ENCODE measurements at places on chromosomes 11 and 22.

DNA sequence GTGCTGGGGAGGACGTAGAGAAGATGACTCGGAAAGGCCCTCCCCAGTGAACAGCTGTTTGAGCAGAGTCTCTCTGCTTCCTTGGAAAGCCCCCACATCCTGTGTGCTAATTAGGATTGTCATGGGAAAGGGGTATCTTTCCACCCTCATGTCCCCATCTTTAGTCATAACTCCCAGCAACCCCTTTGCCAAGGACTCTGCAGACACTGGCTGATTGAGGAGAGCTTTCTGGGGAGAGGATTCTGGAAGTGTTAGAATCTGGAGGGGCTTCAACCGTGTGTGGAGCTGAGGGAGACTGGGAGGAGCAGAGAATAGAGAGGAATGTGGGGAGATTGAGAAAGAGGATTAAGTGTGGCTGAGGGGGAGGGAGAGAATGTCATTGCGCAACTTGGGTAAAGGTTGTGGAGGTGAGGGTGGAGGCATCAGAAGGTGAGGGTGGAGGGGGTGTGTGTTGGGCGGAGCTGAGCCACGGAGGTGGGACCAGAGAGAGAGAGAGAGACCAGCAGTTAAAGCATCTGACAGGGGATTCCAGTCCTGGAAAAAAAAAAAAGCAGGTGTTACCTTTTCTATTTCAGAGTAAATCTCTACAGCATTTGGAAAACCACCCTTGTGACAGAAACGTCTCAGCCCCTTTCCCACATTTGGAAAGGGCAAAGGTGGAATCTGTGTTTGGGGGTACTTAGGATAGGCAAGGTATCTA is 2.2 kb downstream of the DTX4 start:
- no peak for DNase-seq

- DNase-seq: no peak
These were observed 19.8 kb upstream of the PSMA1 start for GRCh38 chr11:14539982-14540421.

DNA sequence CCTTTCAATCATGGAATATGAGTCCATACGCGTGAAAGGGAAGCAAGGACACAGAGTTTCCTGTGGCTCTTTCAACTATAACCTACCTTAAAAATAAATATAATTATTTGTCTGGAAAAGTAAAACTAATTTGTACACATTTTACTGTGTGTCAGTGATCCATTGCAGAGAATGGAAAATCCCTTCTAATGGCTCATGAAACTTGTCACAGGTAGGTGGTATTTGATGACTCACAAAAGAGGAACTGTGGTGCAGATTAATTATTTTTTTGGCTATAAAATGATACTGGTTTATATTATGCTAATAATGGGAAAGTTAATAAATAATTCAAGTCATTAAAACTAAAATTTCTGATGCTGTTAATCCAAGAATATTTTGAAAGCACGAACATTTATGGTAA is 792.2 kb downstream of the METTL15 start:
- no peak for DNase-seq

GRCh38 chr11:24637520-24637919 is 140.7 kb downstream of the LUZP2 start:
- DNase-seq: no peak

GRCh38 chr22:30636226-30637077 is 871 bp downstream of the SLC35E4 start:
- DNase-seq: no peak

DNA sequence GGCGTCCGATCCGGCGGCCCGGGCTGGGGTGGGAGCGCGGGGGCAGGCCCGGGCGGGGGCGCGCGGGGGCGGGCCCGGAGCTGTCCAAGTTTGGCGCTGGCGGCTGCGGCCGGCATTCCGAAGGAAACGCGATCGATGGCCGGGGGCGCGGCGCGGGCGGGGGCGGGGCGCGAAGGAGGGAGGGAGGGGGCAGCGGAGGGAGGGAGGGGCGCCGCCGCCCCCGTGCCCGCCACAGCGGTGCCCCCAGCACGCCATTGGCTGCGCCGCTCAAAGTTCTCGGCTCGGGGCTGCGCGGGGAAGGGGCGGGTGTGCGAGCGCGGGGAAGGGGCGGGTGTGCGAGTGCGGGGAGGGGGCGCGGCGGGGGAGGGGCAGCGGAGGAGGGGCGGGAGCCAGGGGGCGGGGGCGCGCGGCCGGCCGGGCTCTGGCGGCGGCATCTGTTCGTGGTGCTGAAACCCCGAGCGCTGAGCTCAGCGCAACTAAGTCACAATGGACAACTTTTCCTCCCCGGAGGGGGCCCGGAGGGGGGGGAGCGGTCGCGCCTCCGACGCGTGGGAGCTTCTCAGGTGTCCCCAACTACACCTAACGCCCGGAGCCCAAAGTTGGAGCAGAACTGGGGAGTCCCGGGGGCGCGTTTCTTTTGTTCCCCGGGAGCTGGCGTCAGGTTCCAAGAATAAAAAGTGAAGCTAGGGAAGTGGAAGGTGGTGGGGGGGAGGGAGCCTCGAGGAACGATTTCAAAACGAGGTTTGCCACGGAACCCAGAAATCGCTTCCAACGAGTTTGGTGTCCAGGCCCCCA is 2.2 kb downstream of the PHF21B start:
- DNase-seq: no peak

- DNase-seq: no peak
These were observed 499 bp downstream of the LRRC56 start for GRCh38 chr11:537622-538430.

- no peak for DNase-seq
These were observed 115.9 kb downstream of the C11orf65 start for GRCh38 chr11:108351468-108351867.

GRCh38 chr11:110027627-110028371 is 65.4 kb upstream of the ZC3H12C start:
- DNase-seq: no peak

GRCh38 chr22:46660604-46661201 is 40.5 kb downstream of the GRAMD4 start:
- DNase-seq: no peak

DNA sequence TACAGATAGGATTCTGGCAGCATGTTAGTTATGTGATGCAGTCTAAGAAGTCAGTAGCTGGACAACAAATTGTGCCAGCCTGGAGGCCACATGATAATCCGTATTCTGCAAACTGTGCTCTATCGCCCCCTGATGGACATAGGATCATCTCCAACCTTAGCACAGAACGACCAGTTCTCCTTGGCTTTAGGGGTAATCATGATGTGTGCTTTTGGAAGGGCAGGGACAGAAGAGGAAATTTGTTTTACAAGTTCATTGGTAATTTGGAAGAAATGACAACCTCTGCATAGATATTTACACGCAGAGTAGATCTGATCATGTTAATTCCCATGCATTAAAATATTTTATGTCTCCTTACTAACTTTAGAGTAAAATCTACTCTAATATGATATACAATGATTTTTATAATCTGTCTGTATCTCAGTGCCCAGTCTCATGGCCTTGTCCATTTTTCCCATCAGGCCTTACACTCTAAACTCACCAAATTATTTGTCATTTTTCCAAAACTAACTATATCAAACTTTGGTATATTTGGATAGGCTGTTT is 12.1 kb downstream of the OR10D3 start:
- no peak for DNase-seq

GRCh38 chr22:34878171-34878570 is 187.8 kb upstream of the ISX start:
- no peak for DNase-seq

- DNase-seq: no peak
These were observed 3.3 kb downstream of the PHOX2A start for GRCh38 chr11:72240461-72241290.

GRCh38 chr22:24153353-24153752 is 27.9 kb upstream of the SUSD2 start:
- no peak for DNase-seq

GRCh38 chr11:45410391-45411227 is 124.5 kb upstream of the SYT13 start:
- no peak for DNase-seq

DNA sequence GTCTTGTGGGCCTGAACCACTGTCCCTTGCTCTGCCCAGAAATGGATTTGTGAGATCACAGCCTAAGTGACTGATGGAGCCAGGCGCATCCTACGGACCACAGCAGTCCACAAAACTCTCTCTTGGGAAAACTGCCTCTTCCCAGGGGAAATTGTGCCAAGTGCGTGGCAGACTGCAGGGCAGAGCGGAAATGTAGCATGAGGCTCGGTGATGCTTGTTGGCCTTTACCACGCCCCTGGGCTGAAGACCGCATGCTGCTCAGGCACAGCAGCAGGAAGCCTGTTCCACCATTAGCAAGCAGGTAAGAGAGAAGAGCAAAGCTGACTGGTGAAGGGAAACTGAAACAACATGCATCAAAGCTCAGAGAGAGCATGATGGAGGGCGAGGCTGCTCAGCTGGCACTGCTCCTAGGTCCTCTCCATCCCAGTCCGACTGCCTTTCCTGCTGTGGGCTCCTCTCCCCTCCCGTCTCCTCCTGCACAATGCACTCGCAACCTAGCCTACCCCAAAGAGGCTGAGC is 26.5 kb upstream of the SCARF2 start:
- peak; percentile 26 for DNase-seq

DNA sequence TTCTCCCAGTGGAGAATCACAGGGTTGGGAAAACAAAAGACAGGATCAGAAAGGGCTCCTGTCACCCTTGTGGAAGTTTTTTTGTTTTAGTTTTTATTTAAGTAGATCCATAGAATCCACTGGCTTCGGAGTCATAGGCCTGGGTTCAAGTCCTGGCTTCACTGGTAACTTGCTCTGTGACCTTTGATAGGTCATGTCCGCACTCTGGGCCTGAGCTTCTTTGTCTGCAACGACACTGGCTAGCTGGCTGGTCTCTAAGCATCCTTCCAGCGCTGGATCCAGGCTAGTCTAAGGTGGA is 1.4 kb downstream of the ZFTA start:
- no peak for DNase-seq

DNA sequence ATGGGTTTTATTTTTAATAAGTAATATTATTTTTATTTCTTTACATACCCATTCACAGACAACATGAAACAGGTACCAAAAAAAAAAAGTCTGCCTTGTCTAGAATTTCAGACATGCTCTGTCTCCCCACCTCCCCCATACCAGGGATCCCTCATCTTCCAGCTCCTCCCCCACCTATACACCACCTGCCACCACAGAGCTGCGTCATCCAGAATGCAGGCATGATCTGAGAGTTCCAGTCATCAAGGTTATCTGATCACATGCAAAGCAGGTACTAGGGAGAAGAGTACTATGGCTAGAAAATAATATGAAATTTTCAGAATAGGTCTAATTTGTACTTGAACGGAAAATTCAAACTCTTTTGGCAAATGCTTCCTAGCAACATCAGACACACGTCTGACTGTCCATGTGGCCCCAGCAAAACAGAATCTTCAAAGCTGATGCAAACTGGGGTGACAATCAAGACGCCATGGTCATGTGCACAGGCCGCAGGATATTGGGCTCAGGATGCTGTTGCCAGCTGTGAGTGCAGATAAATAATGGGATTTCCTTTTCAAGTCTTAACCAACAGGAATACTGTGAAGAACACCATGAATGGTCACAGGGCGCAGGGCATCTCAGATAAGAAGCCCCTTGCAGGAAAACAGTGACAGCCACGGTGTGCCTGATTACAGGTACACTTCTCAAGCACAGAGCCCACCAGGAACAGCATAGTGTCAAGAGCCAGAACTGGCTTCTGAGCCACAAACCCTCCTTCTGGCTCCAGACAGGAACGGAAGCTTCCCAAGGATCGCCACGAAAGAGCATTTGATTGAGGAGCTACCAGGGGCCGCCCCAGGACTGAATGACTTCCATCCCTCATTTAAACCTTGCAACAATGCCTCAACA is 169.5 kb downstream of the EFCAB6 start:
- no peak for DNase-seq

- DNase-seq: no peak
These were observed 145.7 kb downstream of the ARHGAP42 start for GRCh38 chr11:100832829-100833228.

GRCh38 chr22:43085658-43086606 is 3.3 kb downstream of the TTLL1 start:
- DNase-seq: no peak

DNA sequence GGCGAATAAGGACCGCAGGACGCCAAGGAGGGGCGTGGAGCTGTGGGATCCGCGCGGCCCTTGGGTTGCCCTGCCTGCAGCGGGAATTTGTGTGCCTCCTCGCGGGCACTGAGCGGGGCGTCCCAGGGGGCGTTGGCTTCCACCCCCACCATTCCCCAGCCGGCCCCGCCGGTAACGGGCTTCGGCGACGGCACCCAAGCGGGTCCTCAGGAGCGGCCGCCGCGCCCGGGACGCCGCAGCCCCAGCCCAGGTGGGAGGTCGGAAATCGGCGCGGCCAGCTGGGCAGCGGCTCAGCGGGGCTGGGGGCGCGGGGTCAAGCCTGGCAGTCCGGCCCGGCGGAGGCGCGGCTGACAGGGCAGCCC is 320 bp downstream of the CLTCL1 start:
- DNase-seq: no peak

DNA sequence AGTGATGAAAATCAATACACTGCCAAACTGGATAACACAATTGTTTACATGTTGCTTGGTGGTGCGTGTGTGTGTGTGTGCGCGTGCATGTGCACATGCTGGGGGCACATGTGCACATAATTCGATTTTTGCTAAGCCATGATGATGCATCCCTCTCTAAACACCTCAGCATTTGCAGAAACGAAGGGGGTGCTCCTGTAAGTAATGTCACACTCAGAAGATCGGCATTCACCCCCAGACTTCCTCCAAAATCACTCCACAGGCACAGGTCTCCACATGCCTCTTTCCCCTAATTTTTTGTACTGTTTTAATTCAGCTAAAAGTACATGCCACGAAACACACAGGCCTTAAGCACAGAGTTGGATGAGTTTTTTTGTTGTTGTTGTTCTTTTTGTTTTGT is 341.5 kb downstream of the SHANK2 start:
- DNase-seq: no peak

GRCh38 chr22:30459181-30460052 is 12.4 kb downstream of the SEC14L3 start:
- DNase-seq: no peak

DNA sequence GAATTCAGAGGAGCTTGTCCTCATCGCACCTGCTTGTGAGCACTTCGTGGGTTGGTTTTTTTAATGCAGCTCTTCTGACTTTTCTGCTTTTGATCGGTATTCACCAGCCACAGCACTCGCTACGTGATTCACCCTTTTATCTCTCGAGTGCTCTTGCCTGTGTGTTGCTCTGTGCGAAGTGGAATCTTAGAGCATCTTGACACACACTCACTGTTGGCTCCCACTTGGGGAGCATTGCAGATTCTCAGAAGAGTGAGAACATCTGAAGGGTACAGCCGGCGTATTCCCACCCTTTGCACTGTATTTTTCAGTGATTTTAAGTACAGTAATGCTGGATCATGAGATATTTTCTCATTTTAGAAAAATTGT is 10.9 kb downstream of the TNNT3 start:
- no peak for DNase-seq

DNA sequence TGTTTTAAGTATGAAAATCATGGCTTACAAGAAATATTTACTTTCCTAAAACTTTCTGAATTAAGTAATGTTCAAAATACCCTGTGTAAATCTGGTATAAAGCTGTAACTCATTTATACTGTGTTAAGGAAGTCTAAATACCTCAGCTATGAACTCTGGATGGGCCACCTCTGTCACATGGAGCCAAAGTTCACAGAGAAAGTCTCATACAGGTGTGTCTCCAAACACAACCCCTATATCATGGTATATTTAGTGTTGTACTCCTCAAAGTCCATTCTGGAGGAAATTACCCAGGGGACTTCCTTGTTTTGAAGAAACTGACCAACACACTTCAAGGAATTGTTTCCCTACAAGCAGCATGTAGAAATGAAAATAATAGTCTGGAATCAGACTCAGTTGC is 909.2 kb upstream of the TENM4 start:
- no peak for DNase-seq
